ENCODE measurements at places on chromosomes 16 and 17.

DNA sequence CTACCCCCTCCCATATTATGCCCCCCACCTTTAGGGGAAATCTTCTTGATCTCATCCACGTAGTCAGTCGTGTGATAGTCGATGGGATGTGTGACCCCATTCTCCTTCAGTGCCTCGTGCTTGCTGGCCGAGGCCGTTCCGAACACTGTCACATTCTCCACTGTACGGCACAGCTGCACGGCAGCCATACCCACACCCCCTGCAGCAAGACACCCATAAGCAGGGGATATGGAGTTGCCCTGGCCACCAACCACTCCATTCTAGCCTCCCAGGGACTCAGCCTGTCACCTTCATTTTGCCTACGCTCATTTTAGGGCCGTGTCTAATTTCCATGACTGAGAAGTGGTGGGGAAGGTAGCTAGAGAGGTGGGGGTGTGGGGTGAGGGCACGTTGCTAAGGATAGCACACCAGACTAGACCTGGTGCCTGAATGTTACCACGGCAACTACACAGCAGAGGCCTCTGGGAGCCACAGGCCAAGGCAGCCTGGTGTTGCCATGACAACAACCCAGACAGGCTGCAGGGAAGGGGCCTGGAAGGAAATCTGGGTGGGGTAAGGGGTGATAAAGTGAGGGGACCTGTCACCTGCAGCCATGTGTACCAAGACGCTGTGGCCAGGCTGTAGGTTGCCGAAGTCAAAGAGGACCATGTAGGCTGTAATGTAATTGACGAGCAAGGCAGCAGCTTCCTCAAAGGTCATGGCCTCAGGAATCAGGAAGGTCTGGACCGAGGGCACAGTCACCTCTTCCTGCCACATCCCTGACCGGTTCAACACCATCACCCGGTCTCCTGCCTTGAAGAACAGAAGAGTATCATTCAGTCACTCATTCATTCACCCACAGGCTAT lies 4.0 kb downstream of the VAT1 start:
- DNase-seq, result no peak

GRCh38 chr16:64051824-64052223 lies 1070.0 kb downstream of the CDH11 start:
- no peak for DNase-seq

- no peak for DNase-seq
Measured at GRCh38 chr17:60253048-60253447, 103.3 kb downstream of the CA4 start.

DNA sequence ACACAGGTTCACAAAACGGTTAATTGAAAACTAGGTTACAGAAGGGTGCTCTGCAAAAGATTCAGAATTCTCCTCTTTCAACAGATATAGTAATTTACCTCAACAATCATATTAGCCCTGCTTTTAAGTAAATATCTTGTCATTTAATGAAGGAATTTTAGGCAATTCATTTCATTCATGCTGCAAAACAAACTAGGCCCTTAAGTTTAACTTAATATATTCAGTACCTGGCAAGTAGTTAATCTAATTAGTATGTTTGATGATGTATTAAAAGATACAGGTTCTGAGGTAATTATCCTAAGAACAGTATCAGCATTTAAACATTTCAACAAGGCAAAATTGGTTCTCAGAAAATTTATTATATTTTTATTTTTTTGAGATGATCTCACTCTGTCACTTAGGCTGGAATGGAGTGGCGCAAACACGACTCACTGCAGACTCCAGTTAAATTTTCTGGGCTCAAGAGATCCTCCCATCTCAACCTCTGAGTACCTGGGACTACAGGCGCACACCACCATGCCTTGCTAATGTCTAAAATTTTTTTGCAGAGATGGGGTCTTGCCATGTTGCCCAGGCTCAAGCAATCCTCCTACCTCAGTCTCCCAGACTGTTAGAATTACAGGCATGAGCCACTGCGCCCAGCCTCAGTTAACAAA lies 44.9 kb downstream of the SMURF2 start:
- no peak for DNase-seq

- no peak for DNase-seq
Measured at GRCh38 chr16:11497851-11498289, 88.8 kb downstream of the LITAF start.

DNA sequence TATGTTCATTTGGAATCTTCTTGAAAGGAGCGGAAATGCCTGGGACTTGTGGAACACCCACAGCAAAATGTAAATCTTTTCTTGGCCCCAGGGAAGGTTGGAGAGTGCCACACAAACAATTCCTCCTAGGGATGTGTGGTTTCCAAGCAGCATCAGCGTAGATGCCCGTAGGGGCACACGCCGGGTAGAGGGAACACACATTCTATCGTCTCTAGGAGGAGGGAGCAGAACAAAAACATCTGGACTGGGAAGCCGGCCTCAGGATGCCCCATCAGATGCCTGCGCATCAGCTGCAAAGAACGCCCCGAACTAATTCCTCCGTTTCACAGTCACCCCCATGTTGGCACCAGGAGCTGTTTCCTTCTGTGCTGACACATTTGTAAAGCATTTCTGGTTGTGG lies 357.9 kb upstream of the ZFHX3 start:
- no peak for DNase-seq

- DNase-seq, result no peak
Measured at GRCh38 chr17:57467801-57468200, 211.5 kb downstream of the MSI2 start.

GRCh38 chr17:75752802-75753513 lies 12.0 kb downstream of the GALK1 start:
- DNase-seq, result no peak

DNA sequence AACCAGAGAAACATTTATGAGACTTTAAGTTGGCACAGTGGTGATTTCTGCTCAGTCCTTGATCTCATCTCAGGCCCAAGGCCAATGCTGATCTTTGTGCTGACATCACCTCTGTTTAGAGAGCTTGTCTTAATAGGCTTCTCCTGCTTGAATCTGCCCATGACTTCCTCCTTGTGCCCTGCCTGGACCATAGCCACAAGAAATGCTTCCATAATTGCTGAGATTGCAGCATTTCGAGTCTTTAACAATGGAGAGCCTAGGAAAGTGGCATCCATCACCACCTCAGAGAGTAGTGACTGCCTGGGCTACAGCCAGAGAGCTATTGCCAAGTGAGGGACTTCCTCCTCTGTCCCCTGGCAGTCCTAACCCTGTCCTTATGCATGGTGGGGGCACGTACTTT lies 25.1 kb upstream of the MMP2 start:
- DNase-seq, result no peak

- DNase-seq, result no peak
Measured at GRCh38 chr16:69904495-69905170, 46.5 kb upstream of the CLEC18A start.

GRCh38 chr16:54040480-54040879 lies 246.1 kb downstream of the IRX3 start:
- DNase-seq, result no peak

DNA sequence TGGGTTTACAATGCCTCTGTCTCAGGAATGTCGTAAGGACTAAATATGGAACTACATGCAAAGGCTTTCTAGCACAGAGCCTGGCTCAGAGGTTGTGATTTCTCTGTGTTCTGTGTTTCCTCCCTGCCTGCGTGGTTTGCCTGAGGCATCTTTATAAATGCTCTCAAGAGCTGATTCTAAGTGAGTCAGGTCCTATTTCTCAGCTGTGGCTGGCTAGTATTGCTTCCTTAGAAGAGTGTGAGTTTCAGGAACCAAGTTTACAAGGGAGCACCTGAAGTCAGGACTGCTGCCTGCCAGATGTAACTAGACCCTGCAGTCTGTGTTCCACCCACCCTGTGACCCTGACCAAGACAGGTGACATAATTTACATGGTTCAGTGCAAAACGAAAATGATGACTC lies 8.0 kb upstream of the CCL1 start:
- DNase-seq, result no peak

- no peak for DNase-seq
Measured at GRCh38 chr17:33436321-33436720, 143.2 kb upstream of the ASIC2 start.

- DNase-seq, result no peak
Measured at GRCh38 chr17:75269844-75270217, 1.2 kb downstream of the MIF4GD start.

DNA sequence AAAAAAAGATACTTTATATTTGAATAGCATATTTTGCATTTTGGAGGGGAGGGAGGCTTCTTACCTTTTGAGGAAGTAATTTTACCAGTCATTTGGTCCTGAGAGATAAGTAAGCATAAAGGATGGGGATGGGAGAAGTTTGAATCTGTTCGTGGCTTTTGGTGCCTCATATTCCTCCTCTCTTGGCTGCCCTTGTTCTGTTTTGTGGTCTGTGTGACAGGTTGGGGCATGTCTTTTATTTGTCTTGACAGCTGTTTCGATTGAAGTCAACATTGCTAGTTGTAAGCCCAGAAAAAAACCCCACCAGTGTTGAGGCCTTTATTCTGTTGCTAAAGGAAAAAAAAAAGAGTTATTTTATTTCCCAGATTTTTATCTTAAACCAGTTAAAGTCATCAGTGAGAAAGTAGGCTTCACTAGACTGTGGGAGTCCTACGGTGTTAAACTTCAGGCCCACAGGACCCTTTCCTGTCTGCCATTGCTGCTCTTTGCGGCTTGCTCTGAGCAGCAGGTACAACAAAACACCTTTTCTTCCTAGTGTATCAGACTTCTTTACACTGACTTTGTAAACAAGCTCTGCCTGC lies 11.4 kb downstream of the SLC7A6 start:
- DNase-seq, result peak; percentile 11

GRCh38 chr17:71764505-71764904 lies 356.3 kb upstream of the SOX9 start:
- no peak for DNase-seq

DNA sequence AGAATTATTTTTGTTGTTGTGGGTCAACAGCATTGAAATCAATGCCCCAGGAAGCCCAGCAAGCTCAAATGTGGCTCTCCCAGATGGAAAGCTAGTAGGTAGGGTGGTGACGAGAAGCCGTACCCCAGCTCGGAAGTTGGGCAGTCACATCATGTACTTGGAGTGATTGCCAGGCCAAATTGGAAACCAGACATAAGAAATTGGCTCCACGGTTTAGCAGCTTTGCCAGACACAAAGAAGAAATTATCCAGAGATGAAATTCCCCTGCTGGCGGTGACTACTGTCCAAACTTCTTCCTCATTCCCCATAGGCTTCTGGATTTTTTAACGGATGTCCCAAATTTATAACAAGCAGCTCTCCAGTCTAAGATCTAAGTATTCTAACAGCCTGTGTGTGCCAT lies 95.9 kb downstream of the OR1D5 start:
- no peak for DNase-seq

- no peak for DNase-seq
Measured at GRCh38 chr17:55546481-55546880, 35.2 kb upstream of the SMIM36 start.

DNA sequence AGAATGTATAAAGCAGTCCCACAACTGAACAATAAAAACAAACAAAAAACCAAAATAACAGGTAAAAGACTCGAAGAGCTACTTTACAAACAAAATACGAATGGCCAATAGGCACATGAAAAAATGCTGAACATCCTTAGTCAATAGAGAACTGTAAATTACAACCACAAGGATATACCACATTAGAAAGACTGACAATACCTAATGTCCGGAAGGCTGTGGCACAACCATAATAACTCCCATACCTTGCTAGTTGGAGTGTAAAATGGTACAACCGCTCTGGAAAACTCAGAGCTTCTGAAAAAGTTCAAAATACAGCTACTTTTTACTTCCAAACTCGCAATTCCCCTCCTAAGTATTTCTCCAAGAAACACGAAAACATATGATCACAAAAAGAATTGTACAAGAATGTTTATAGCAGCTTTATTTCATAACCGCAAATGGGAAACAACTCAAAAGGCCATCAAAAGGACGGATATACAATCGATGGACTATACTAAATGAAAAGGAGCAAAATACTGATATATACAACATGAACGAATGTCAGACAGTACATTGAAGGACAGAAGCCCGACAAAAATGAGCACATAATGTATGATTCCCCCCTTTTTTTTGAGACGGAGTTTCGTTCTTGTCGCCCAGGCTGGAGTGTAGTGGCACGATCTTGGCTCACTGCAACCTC lies 2.3 kb downstream of the TP53 start:
- DNase-seq, result no peak

DNA sequence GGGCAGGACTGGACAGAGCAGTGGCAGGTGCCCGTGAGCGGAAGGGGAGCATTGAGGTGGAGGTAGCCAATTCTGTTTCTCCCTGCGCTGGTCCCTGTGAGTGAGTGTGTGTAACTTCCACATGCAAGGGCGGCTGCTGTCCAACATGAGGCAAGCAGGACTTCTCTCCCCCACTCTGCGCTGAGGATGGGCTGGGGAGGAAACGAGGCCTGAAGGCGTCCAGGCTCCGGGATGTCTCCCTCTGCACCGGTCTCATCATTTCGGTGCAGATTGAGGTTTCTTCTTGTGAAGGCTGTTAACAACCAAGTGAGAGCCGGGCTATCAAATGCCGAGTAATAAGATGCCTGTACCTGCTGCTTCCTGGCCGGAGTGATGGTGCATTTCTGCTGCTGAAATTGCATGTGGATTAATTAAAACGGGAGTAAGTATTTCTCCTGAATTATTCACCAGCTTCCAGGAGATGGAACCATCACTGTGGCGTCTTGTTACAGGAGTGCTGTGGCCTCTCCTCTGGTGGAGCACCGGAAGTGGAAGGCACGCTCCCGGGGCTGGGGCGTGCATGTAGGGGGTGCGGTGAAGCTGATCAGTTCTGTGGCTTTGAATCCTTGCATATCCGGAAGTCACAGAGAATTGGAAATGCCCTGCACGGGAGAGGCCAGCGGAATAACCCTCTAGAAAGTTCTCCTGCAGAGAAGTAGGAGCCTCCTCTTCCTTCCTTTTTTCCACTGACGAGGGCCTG lies 41.7 kb upstream of the MGAT5B start:
- DNase-seq, result no peak
